ENCODE measurements at places on chromosomes 1 and 21. TPM values are rescaled to one million over a fixed set of nuclear protein-coding genes. Genes with fewer than 3 reads are reported as not detected.

Gene GPR52
- total RNA-seq = 5.6 TPM

Gene LCE3E
- total RNA-seq = not detected

DNA sequence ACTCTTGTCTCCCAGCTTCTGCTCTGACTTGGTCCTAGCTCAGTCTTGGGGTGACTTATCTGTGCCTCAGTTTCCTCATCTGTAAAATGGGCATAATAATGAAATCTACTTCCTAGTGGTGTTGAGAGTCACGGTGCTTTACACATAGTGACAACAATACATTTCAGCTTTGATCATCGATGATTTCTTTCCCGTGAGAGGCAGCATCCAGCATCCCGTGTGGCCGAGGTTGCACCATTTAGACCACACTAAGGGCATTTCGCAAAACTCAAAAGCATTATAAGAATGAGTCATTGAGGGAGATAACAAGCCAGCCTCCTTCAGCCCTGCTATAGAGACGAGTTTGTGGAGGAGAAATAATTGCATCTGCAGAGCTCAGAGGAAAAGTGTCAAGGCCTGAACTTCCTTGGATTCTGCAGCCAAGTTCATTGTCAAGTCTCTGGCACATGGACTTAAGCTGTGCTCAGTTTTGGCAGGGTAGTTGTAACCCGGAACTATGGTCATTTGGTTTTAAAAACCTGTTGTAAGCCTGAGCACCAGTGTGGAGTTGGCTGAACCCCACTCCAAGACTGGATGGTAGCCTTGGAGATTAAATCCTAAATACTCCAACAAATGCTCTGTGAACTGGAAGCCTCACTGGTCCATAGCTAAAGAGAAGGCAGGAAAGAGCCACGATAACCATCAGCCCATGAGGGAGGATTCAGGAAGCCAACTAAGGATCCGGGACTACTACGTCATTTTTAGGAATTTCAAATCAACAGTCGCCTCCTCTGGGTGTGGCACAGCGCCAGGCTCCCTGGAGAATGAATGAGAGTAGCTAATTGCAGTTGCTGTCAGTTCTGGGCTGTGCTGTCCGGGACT lies 64.2 kb downstream of the TCP10L start:
- H3K27ac ChIP-seq = no peak overlapping the region
- no peaks in the 10 kb centered on the region for H3K36me3 ChIP-seq
- DNase-seq = no peak
- H3K4me1 ChIP-seq = no peaks in the 10 kb centered on the region

- H3K27me3 ChIP-seq = no peaks in the 10 kb centered on the region
- peak overlapping the region; percentile 73 for H3K4me3 ChIP-seq
- no peaks in the 10 kb centered on the region for H3K4me1 ChIP-seq
- DNase-seq = no peak
- no peaks in the 10 kb centered on the region for H3K36me3 ChIP-seq
Observed at GRCh38 chr1:165697491-165697880, 876 bp downstream of the ALDH9A1 start.

DNA sequence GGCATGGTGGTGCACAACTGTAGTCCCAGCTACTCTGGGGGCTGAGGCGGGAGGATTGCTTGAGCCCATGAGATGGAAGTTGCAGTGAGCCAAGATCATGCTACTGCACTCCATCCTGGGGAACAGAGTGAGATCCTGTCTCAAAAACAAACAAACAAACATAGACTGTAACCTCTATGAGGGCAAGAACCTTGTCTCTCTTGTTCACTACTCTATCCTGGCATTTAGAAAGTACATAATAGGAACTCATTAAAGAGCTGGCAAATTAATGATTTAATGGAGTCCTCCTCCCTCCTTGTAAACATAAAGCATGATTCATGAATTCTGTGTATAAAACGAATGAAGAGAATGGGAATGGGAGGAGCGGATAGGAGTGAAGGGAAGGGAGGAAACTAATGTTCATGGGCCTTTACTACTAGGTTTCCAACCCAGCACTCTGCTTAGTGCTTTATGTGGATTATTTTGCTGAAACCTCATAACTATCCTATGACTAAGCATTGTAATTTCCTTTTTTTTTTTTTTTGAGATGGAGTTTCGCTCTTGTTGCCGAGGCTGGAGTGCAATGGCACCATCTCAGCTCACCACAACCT lies 8.6 kb downstream of the LMOD1 start:
- H3K27me3 ChIP-seq = no peaks in the 10 kb centered on the region
- no peaks in the 10 kb centered on the region for H3K4me1 ChIP-seq
- no peak overlapping the region for H3K4me3 ChIP-seq
- DNase-seq = no peak

GRCh38 chr1:209899948-209900347 lies 38.1 kb upstream of the SYT14 start:
- H3K27me3 ChIP-seq = no peaks in the 10 kb centered on the region
- no peak for DNase-seq
- H3K4me3 ChIP-seq = no peak overlapping the region
- H3K36me3 ChIP-seq = no peaks in the 10 kb centered on the region
- no peaks in the 10 kb centered on the region for H3K4me1 ChIP-seq

- 0 out of 2 replicates have a peak, but pooled peaks cover 2% of the 10 kb centered on the region for H3K27me3 ChIP-seq
- no peak within 1 kb of the TSS for H3K27ac ChIP-seq
- peaks cover 10% of the 10 kb centered on the region for H3K4me1 ChIP-seq
- peak within 1 kb of the TSS; percentile 34 for H3K4me3 ChIP-seq
- no peaks in the 10 kb centered on the region for H3K36me3 ChIP-seq
Observed at GRCh38 chr1:74673351-74674111, at the start of gene ERICH3. Gene ERICH3 (minus strand): TSS chr1:74673792. CDS start chr1:74673519, 273 bp downstream.

- peak; percentile 24 for DNase-seq
- peak overlapping the region; percentile 84 for H3K4me3 ChIP-seq
- no peaks in the 10 kb centered on the region for H3K4me1 ChIP-seq
- H3K27me3 ChIP-seq = no peaks in the 10 kb centered on the region
Observed at GRCh38 chr21:26169061-26169610, 1.4 kb downstream of the APP start.

DNA sequence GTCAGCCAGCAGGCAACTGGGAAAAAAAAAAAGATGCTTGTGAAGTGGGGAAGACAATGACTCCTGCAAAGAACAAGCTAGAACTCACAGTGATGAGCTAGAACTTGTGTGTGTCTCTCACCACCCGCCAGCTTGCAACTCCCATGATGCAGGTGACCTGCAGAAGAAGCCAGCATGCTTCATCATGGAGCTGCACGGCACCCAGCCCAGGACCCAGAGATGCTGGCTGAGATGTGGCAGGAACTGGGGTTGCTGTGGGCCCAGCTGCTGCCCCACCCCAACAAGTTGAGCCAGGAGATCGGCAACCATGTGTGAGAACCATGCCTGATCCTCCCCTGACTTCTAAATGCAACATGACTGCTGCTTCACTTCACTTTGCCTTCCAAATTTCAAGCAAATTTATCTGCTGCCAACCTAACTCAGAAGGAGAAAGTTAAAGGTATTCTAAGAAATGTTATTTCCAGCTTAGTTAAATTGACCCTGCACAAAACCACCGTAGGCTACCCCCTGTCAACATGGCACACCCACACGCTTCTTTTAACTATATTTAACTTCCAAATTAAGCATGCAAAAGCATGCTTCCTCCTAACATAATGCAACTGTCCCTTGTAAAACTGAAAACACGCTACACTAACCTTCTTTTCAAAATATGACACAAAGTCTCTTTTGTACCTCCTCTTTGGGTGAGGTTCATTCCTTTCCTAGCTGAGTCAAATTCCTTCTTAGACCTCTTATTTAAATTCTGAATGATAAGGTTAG lies 166.0 kb upstream of the IGSF21 start:
- DNase-seq = no peak
- H3K36me3 ChIP-seq = no peaks in the 10 kb centered on the region
- H3K4me3 ChIP-seq = no peak overlapping the region
- no peak overlapping the region for H3K27ac ChIP-seq
- H3K27me3 ChIP-seq = no peaks in the 10 kb centered on the region
- H3K4me1 ChIP-seq = no peaks in the 10 kb centered on the region

DNA sequence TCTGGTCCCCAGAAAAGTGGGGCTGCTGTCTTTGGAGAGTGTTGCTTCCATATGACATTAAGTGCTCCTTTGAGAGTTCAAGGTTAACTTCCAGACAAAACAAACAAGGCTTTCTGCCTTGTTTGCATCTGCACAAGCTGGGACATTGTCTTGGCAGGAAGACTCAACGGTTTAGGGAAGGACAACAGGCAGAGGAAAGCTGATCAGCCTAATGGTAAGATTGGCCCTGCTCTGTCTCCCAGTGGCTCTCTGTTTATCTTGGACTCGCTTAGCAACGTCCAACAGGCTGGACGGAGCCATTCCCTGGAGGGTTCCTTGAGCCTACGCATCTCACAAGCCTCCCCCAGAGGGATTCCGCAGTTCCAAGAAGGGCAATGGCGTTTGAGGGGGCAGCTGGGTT lies 62.2 kb upstream of the SLC44A3 start:
- H3K36me3 ChIP-seq = no peaks in the 10 kb centered on the region
- no peak for DNase-seq
- no peak overlapping the region for H3K27ac ChIP-seq
- H3K4me1 ChIP-seq = no peaks in the 10 kb centered on the region
- no peak overlapping the region for H3K4me3 ChIP-seq

- no peak for DNase-seq
- no peak overlapping the region for H3K27ac ChIP-seq
- no peaks in the 10 kb centered on the region for H3K27me3 ChIP-seq
- no peak overlapping the region for H3K4me3 ChIP-seq
Observed at GRCh38 chr21:45889961-45890360, 91.6 kb upstream of the COL6A1 start.
